NCI-H1417 treated with DMSO at 0.1 percent for 48 hours (cell line): ENCODE measurements at places on chromosomes 5 and 9.
A peak's percentile ranks its signal among the peaks of the same experiment; 100 is the strongest.

DNA sequence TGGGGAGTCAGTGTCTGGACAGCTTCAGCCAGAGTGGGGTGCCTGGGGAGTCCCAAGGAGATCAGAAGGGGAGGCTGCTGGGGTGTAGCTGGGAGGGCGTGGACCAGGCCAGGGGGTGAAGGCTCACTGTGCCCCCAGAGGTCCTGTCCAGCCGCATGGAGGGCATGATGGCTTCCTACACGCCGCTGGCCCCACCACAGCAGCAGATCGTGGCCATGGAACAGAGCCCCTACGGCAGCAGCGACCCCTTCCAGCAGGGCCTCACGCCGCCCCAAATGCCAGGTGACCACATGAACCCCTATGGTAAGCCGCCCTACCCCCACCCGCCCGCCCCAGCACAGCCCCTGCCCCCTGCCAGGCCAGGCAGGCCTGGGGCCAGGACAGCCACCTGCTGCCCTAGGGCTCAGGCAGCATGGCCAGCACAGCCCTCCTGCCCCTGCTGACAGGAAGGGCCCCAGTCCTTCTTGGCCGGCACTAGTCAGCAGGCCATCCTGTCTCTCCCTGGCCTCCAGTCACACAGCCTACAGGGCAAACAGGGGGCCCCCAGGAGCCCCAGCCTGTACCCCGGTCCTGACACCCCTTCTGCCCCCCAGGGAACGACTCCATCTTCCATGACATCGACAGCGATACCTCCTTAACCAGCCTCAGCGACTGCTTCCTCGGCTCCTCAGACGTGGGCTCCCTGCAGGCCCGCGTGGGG lies 82.1 kb downstream of the LMX1B start:
- no peak for DNase-seq

DNA sequence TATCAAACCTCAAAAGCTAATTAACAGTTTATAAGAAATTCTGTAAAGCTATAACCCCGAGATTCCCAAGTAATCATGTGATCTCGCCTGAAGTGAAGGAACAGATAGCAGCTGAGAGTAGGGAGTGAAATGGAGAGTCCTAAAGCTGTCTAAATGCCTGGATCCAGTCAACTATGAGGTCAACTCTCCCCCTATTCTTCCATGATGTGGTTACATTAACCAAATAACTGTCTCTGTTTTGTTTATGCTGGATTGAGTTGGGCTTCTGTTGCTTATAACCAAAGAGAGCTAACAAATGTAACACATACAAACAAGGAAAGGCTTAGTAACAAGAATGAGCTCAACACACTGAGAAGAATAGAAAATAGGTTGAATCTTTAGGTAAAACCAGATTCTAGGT lies 41.6 kb downstream of the GKAP1 start:
- DNase-seq = no peak

DNA sequence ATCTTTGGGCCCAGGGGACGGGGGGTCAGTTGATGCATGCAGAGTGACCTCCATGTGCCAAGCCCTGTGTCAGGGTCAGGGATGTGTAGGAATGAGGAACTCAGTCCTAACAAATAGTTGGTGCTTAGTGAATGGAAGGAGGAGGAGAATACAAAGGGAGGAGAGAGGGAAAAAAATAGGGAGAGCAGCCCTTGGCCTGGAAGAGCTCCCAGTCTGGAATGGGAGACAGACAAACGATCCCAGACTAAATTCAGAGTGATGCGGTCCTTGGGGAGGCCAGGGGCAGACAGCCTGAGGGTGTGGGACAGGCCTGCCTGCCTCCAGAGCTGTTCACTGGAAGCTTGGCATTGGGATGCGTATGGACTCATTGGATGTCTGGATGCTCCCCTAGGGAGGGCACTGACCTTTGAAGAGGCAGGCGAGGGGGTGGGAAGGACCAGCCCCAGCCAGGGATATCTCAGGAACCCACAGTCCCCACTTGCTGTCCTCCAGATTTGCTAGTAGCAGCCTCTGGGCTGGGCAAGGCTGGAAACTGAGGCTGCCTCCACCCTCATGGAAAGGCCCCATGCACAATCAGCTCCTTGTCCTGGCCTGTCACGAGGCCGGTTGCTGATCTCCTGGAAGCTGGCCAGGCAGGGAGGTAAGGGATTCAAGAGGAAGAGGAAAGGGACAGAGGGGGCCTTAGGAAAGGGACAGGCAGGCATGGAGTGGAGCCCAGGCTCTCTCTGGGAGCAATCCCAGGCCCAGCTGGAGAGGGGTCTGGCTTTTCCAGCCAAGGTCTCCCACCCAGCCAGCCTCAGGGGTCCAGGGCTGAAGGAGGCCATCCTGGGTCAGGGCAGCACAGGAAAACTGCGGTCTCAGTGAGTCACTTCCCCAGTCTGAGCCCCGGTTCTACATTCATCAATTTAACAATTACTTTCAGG lies 69.0 kb upstream of the GGTA1 start:
- DNase-seq = no peak

- DNase-seq = no peak
Observed at GRCh38 chr5:44862808-44863207, 54.1 kb downstream of the MRPS30 start.

GRCh38 chr5:83562071-83562606 lies 90.6 kb downstream of the VCAN start:
- DNase-seq = no peak

DNA sequence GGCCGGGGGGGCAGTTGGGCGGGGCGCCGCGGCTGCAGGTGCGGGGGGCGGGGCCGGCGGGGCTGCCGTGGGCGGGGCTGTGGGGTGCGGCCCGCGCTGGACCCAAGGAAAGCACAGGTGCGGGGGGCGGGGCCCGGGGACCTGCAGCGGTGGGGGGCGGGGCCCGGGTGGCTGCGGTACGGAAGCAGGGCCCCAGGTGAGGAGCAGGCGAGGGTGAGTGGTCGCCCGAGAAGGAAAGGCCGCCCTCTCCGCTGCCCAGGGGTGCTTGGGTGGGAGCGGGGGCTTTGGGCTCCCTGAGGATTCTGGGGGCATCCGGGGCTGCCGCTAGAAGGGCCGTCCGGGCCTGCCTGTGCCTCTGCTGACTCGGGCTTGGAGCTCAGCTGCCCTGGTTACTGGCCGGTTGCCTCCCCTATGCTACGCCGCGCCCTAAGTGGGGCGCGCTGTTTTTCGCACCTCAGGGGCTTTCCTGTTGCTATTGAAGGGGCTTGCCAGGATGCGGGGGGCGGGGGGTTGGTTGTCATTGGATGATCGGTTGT lies 767 bp downstream of the RALGPS1 start:
- DNase-seq = peak; percentile 18

DNA sequence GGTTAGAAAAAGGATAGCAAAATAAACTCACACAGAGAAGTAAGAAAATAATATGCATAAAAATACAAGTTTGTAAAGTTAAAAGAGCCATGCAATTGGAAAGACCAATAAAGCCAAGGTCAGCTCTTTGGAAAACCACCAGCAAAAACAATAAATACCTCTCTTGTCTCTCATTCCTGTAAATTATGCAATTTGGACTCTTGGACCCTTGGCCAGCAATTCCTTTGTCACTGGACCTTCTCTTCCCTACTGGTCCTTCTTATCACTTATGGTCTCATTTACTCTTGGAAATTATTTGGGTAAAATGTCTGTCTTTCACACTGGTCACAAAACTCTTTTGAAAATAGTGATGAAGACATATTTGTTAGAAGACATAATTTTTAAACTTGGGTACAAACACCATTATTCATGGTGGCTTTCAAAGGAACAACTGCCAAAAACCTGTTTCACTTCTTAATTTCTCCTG lies 379.5 kb downstream of the TMEM232 start:
- DNase-seq = no peak

- no peak for DNase-seq
Observed at GRCh38 chr5:145680767-145681166, 154.4 kb downstream of the PRELID2 start.

DNA sequence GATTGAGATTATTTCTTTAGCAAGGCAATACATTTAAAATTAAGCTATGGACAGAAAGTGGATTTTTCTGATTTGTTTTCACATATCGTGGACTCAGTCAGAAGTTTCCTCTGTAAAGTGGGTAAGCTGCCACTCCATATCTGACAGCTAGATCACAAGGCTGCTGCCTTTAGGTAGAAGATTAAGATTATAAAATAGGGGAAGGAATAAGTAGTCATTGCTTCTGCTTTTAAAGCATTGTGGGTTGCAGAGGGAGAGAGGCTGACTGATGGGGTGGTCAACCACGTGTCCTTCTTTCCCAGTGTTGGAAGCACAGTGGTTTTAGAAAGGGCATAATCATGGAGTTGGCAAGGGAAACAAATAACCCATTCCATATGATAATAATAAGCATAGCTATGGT lies 74.3 kb upstream of the MOCS2 start:
- DNase-seq = no peak

DNA sequence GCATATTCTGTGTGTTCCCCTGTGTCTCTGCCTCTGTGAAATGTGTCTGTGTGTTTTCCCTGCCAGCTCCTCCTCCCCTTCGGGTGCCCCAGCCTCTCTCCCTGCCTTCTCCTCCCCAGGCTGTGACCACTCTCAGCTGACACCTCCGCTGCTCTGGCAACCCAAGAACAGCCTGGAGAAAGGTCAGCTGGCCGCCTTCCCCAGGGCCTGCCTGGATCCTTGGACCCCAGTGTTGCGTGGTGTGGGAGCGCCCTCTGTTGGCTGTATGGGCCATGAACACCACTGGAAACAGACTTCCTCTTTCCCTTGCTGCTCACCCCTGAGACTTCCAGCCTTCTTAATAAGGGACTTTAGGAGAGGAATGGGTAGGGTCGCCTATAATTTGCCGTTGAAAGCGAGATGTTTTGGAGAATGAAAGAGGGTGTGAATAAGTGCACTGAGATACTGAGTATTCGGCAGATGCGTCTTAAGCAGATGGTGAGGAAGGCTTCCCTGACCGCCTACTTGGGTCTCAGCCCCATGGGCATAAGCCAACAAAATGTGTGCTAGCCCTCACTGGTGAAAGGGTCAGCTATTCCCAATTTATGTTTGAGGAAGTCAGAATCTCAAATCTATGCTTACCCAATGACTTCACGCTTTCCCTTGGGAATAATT lies 114.9 kb upstream of the TRIM32 start:
- no peak for DNase-seq

DNA sequence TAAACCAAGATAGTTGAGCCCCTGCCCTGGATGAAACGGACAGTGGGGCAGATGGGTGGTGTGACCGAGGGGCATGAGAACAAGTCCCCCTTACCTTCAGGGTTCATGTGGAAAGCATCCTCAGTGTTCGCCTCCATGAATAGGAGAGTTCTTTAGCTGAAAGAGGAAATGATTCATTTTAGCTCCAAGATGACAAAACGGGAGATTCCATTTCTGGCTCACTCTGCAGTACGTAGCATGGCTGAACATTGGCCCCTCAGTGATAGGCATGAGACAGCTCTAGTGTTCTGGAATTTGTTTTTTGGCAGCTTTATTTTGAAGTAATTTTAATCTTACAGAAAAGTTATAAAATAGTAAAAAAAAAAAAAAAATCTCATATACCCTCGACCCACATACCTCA lies 70.2 kb upstream of the AGXT2 start:
- no peak for DNase-seq

GRCh38 chr5:108581026-108581425 lies 166.7 kb upstream of the FER start:
- DNase-seq = no peak

DNA sequence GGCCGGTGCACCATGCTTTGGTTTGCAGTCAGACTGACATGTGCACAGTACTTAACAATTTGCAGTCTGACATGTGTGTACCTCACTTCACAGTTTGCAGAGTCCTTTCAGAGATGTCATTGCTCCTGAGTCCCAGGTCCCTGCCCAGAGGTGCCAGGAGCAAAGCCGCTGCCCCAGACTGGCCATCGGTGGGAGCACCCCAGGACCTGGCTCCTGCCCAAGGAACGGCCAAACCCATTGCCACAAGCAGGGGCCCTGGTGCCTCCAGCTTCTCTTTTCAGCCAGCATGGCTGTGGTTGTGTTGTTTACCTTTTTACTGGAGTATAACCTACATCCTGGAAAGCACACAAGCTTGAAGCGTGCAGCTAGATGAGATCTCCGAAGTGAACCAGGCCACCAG lies 28.6 kb downstream of the RASGEF1C start:
- no peak for DNase-seq

- DNase-seq = no peak
Observed at GRCh38 chr5:176788941-176789872, 21.2 kb upstream of the UNC5A start.

- no peak for DNase-seq
Observed at GRCh38 chr5:2986301-2986700, 234.8 kb upstream of the IRX2 start.

DNA sequence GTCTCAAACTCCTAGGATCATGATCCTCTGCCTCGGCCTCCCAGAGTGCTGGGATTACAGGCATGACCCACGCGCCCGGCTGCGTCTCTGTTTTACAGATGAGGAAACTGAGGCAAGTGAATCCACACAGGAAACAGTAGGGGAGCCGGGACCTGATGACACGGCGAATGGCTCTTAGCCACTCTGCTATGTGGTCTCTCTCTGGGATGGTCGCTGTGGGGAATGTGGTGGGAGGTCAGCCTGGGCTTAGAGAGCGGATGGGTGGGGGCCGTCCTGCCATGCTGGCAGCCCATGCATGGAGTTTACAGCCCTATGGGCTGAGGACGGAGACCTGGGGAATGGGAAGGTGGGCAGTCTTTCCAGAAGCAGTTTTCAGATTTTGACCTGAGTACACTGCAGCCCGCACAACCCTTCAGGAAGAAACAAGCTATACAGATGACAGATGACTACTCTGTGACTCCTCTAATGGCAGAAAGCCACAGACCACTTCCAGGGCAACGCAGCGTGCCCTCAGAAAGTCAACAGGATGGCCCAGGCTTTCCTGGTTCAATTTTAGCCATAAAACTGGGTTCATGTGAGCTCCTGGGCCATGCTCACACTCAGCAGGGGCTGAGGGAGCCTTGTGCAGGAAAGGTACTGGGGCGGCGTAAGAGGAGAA lies 136.1 kb upstream of the RAPGEF1 start:
- no peak for DNase-seq

- peak; percentile 37 for DNase-seq
Observed at GRCh38 chr5:30040488-30041118, 1152.9 kb upstream of the CDH6 start.

DNA sequence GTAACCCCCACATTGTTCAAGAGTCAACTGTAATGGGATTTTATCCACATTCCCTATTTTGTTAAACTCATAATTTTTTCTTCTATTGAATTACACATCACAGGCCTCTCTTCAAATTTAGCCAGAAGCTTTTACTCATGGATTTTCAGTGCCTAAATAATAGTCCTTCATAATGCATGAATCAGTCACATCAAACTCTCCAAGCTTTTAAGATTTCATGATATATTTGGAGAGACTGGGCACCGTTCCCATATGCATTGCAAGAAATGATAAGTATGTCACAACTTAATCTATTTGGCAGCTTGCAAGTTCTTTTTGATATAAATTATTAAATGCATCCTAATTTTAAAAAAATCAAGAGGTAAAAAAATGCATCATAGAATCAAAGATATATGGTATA lies 465.9 kb downstream of the DMAC1 start:
- no peak for DNase-seq

DNA sequence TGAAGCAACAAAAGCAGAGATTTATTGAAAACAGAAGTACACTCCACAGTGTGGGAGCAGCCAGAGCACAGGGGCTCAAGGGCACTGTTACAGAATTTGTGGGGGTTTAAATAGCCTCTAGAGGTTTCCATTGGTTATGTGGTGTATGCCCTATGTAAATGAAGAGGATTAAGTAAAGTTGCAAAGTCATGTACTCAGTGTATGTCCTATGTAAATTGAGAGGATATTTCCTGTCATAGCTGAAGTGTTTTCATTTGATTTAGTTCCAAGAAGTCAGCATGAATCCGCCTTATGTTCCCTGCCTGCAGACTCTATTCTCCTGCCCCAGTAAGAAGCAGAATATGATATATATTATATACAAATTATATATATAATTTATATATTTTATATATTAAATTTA lies 966.0 kb upstream of the COX7C start:
- no peak for DNase-seq

GRCh38 chr9:18605766-18606180 lies 131.8 kb downstream of the ADAMTSL1 start:
- no peak for DNase-seq
